ENCODE measurements at places on chromosomes 16 and 17.

- no peak for DNase-seq
Observed at GRCh38 chr17:59331929-59332748, 684 bp downstream of the YPEL2 start.

DNA sequence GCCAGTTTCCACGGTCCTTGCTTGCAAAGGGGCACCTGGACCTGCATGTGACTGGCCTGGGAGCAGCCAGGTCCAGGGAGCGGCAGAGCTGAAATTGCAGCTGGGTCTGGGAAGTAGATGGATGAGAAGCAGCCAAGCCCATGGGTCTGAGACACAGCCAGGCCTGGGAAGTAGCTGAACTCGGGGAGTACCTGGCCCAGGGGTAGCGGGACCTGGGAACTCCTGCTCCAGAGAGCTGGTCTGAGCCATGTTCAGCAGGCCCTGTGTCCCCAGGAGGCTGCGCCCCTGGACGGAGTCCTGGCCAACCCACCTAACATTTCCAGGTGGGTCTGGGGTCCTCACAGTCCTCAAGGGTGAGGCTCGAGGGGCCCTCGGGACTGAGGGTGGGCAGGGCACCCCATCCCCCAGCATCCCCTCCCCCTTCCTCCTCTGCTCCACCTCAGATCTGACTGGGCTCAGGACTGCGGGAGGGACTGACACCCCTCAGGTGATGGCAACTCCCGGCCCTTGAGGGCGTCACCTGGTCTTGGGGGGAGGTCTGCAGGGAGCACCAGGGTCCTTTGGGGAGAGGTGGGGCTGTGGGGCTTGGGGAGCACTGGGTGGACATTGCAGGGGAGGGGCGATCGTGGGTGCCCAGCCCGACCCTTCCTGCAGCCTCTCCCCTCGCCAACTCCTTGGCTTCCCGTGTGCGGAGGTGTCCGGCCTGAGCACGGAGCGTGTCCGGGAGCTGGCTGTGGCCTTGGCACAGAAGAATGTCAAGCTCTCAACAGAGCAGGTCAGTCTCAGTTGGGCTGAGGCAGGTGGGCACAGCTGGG lies 3.0 kb downstream of the MSLN start:
- no peak for DNase-seq

GRCh38 chr16:58515871-58516767 lies 802 bp downstream of the SETD6 start:
- no peak for DNase-seq

GRCh38 chr16:19765860-19766553 lies 47.9 kb downstream of the IQCK start:
- DNase-seq: no peak

DNA sequence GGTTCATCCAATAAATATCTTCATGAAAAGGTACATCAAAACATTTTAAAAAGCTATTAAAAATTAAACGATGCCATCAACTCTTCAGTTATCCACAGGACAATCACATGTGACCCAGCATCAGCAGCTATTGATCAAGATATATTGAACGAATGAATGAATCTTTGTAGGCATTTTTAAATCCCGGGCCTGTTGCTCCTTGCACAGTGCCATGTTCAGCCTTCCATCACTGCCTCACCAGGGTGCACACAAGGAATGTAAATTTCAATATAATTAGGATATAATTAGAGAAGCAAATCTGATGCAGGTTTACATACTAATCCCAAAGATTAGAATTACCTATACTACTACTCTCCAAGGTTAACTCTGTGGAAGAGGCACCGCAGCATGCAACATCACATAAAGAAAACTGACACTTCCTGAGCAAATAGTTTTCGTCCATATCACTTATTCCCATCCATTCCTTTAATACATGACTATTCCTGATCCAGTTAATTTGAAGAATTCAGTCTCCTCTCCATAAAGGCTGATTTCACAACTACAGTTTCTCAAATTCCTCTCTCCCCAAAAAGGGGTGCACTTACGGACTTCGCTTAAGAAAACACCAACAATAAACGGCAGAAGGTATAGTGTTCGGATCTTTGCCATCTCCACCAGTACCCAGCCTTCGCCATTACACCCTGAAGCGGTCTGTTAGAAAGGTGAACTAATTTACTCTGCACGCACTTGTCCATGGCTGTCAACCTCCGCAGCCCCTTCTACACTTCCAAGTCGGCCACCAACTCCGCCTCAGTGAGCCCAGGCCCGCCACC lies 938 bp downstream of the NCOR1 start:
- DNase-seq: no peak

DNA sequence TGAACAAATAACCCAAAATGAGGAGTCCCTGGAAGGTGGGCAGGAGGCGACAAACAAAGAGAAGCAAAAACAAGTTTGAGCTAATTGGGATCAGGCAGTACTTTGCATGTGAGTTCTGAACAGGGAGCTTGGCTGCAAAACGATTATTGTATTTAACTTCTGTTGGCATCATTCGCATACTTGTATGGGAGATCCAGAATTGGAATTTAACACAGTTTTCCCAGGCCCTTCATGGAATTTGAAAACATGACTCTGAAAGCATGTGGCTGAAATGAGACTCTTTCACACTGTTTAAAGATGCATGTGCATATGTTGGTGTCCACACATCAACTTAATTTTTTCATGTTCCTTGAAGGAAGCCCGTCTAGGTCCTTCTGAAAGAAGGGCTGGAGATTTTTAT lies 674.3 kb downstream of the WWOX start:
- DNase-seq: no peak

DNA sequence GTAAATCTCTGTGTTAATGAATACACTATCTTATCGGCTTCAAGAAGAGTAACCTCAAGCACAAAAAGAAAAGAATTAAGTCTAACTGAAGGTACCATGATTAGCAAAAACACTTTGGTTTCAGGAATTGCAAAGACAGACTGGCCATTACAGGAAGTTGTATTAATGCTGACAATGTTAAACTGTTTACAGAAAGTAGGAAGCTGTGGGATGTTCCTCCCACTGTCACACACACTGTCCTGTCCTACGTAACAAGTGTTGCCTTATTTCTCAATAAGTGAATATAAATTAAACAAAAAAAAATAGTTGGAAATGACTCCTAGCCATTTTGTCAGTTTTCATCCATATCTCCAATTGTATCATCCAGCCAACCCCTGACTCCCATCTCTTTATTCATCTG lies 8.6 kb downstream of the GNA13 start:
- no peak for DNase-seq

DNA sequence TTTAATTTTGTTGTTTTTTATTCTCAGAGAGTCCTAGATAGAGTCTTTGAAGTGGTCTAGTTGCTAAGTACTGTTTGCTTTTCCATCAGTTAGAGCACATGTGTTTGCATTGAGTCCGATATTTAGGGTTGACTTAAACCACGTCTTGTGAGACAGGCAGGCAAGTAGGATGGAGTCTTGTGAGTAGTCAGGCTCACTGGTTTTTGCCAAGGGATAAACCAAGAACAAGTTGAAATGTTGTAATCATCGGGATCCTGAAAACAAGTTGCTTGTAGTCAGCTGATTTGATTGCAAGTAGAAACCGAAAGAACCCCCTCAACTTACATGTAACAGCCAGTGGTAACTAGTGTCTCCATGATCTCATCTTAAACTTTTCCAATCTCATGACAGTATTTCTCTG lies 17.2 kb downstream of the ATP6V0A1 start:
- no peak for DNase-seq

GRCh38 chr16:1416521-1416941 lies 2.0 kb upstream of the UNKL start:
- DNase-seq: no peak

GRCh38 chr16:61945511-61945910 lies 90.7 kb downstream of the CDH8 start:
- no peak for DNase-seq

DNA sequence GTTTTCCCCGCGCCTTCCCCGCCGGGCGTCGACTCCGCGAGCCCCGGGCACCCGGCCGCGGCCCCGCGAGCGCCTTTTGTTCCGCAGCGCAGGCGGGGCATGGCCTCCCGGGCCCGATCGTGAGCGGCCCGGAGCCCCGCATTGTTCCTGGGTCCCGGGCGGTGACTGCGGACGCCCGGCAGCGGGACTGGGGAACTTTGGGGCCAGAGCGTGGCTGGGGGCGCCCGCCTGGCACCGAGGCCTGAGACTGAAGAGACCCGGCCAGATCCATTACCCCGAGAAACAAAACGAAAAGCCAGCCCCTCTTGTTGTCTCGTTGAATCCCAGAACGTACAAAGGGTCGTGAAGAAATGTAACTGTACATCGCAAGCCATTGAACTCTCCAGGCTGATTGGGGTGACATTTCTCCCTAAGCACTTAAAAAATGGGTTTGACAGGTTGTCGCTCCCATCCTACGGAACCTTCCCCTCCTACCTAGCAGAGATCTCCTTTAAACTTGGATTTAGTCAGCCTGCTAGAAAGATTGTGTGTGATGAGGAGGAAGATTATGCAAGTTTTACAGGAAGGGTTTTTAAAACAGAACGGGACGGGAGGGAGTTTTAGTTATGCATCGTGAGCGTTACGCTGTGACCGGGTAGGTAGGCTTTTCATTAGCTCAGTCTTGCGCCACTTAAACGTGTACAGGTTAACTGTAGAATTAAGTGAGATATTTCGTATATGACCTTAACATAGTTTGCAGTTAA lies 825 bp downstream of the METTL9 start:
- DNase-seq: peak; percentile 20

DNA sequence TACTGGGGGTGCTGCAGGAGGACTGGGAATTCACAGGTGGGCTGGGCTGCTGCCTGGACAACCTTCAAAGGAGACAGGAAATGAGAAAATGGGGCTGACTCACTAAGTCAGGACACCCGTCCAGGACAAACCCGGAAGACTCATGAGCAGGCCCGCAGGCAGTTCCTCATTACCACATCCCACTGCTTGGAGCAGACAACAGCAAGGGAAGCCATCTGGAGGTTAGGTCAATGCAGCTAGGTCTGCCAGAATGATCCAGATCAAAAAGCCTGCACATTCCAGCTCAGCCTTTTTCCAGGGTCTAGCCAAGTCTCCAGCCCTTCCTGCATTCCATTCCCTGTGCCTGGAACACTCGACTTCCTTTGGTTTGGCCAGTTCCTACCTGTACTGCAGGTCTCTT lies 536.5 kb upstream of the CDH11 start:
- peak; percentile 84 for DNase-seq

- no peak for DNase-seq
Observed at GRCh38 chr16:19231881-19232280, 53.6 kb upstream of the CLEC19A start.

- peak; percentile 56 for DNase-seq
Observed at GRCh38 chr17:40415390-40415789, 2.3 kb downstream of the TOP2A start.

GRCh38 chr17:33749171-33749570 lies 456.1 kb upstream of the ASIC2 start:
- no peak for DNase-seq

Measured in astrocyte of the spinal cord (primary cell).